Right atrium auricular region (tissue), 2 donors: ENCODE measurements at places on chromosomes 2 and 18. TPM values are rescaled to one million over a fixed set of nuclear protein-coding genes. Genes with fewer than 3 reads are reported as not detected.

GRCh38 chr2:169007941-169008340 is 23.2 kb downstream of the ABCB11 start:
- no peaks in the 10 kb centered on the region for H3K27me3 ChIP-seq
- no peak overlapping the region for H3K27ac ChIP-seq
- no peak for DNase-seq
- no peak overlapping the region for H3K4me3 ChIP-seq
- no peaks in the 10 kb centered on the region for H3K4me1 ChIP-seq

Gene EN1
- total RNA-seq = not detected

- no peak overlapping the region for H3K27ac ChIP-seq
- no peaks in the 10 kb centered on the region for H3K27me3 ChIP-seq
- no peaks in the 10 kb centered on the region for H3K36me3 ChIP-seq
- no peak for DNase-seq
Observed at GRCh38 chr2:188494906-188495305, 203.2 kb downstream of the GULP1 start.

DNA sequence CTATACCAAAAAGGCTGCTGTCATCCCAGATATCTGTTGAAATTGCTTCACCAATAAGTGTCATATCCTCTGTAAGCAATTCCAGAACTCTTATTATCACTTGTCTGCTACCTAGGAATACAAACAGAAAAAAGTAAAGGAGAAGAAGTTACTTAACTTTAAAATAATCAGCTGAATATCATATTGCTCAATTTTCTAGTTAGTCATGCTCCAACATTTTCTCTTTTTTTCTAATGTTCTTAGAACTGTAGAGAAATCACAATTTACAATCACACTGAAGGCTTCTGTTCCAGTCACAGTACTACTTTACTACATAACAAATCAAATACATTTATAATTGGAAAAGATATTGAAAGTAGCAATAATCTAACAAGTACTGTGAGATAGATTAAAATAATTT is 17.4 kb downstream of the RTTN start:
- H3K4me3 ChIP-seq = no peak overlapping the region
- H3K36me3 ChIP-seq = peaks cover 35% of the 10 kb centered on the region
- DNase-seq = no peak

GRCh38 chr2:19488009-19488691 is 129.7 kb upstream of the OSR1 start:
- no peak for DNase-seq
- H3K4me1 ChIP-seq = no peaks in the 10 kb centered on the region
- H3K36me3 ChIP-seq = no peaks in the 10 kb centered on the region
- no peak overlapping the region for H3K27ac ChIP-seq
- H3K4me3 ChIP-seq = no peak overlapping the region
- no peaks in the 10 kb centered on the region for H3K27me3 ChIP-seq

GRCh38 chr2:189830510-189830909 is 46.3 kb downstream of the PMS1 start:
- no peaks in the 10 kb centered on the region for H3K27me3 ChIP-seq
- DNase-seq = no peak
- no peak overlapping the region for H3K4me3 ChIP-seq

GRCh38 chr18:34224423-34225217 is at the start of gene NOL4:
NOL4 (minus strand) TSS chr18:34224913; CDS start chr18:34223253, 1,660 bp downstream.
- DNase-seq = no peak
- H3K36me3 ChIP-seq = no peaks in the 10 kb centered on the region
- H3K4me3 ChIP-seq = peak within 1 kb of the TSS; percentile 49
- peaks cover 20% of the 10 kb centered on the region for H3K27me3 ChIP-seq

Gene PLCL1
- total RNA-seq = 32.0 TPM

Gene CPLX4
- total RNA-seq = not detected

GRCh38 chr2:120833127-120833675 is 97.5 kb downstream of the GLI2 start:
- no peak overlapping the region for H3K27ac ChIP-seq
- no peaks in the 10 kb centered on the region for H3K4me1 ChIP-seq
- no peak overlapping the region for H3K4me3 ChIP-seq
- no peaks in the 10 kb centered on the region for H3K27me3 ChIP-seq

- no peaks in the 10 kb centered on the region for H3K36me3 ChIP-seq
- H3K27ac ChIP-seq = peak overlapping the region; percentile 73
- DNase-seq = no peak
- H3K4me3 ChIP-seq = peak overlapping the region; percentile 45
Observed at GRCh38 chr2:188975497-188976102, 1.4 kb downstream of the COL3A1 start.

DNA sequence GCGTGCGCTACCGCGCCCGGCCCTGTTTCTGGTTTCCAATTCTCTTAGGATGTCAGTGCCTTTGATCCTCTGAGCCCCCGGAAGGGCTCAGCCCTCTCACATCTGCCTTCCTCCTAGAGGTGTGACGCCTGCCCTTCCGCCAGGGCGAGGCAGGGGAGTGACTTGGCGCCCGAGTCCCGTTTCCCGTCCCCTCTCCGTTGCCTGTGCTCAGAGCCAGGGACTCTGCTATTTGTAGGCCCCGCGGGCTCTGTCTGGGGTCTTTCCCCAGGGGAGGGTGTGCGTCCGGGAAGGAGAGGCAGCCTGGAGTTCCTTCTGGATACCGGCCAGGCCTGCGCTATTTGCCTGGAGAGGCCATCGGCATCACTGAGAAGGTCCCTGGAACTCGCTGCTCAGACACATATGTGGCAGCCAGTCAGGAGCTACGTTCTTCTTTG is 103.7 kb upstream of the TAF1B start:
- peak; percentile 78 for DNase-seq
- no peaks in the 10 kb centered on the region for H3K27me3 ChIP-seq
- H3K4me1 ChIP-seq = no peaks in the 10 kb centered on the region
- H3K36me3 ChIP-seq = no peaks in the 10 kb centered on the region
- H3K27ac ChIP-seq = peak overlapping the region; percentile 75

DNA sequence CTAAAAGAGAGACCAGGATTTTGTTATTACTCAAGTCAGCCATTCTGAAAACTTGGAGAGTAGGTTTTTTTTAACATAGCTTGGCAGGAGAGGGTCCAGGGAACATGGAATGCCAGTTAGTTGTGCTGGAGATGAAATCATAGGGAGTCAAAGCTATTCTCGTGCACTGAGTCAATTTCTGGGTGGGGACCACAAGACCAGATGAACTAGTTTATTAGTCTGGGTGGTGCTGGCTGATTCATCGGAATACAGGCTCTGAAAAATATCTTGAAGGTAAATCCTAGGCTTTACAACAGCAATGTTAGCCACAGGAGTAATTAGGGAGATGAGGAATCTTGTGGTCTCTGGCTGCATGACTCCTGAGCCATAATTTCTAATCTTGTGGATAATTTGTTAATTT is 921.4 kb downstream of the TRIB2 start:
- no peak overlapping the region for H3K27ac ChIP-seq
- H3K4me3 ChIP-seq = no peak overlapping the region
- no peaks in the 10 kb centered on the region for H3K4me1 ChIP-seq
- DNase-seq = no peak

Gene PCBP1
- 121 TPM for total RNA-seq

- no peak overlapping the region for H3K4me3 ChIP-seq
- H3K4me1 ChIP-seq = no peaks in the 10 kb centered on the region
- H3K27me3 ChIP-seq = no peaks in the 10 kb centered on the region
- no peak for DNase-seq
Observed at GRCh38 chr2:230305416-230306275, 21.3 kb upstream of the SP140L start.

GRCh38 chr2:17754773-17755425 is 961 bp downstream of the GEN1 start:
- peak overlapping the region; percentile 96 for H3K27ac ChIP-seq
- H3K27me3 ChIP-seq = no peaks in the 10 kb centered on the region
- no peaks in the 10 kb centered on the region for H3K36me3 ChIP-seq
- H3K4me3 ChIP-seq = peak overlapping the region; percentile 99
- H3K4me1 ChIP-seq = peaks cover 33% of the 10 kb centered on the region

GRCh38 chr2:101985793-101986164 is 6.0 kb upstream of the IL1R2 start:
- no peak overlapping the region for H3K27ac ChIP-seq
- no peaks in the 10 kb centered on the region for H3K4me1 ChIP-seq
- no peak overlapping the region for H3K4me3 ChIP-seq
- DNase-seq = no peak
- H3K36me3 ChIP-seq = no peaks in the 10 kb centered on the region
- no peaks in the 10 kb centered on the region for H3K27me3 ChIP-seq

GRCh38 chr2:59627599-59627998 is 925.9 kb downstream of the BCL11A start:
- DNase-seq = no peak
- H3K27ac ChIP-seq = no peak overlapping the region
- H3K4me1 ChIP-seq = no peaks in the 10 kb centered on the region
- H3K27me3 ChIP-seq = no peaks in the 10 kb centered on the region
- no peaks in the 10 kb centered on the region for H3K36me3 ChIP-seq

Gene SIX2
- total RNA-seq = 2.3 TPM
